ENCODE measurements at places on chromosomes 4 and X. TPM values are rescaled to one million over a fixed set of nuclear protein-coding genes. Genes with fewer than 3 reads are reported as not detected.

Gene SHOX
- total RNA-seq, result not detected

DNA sequence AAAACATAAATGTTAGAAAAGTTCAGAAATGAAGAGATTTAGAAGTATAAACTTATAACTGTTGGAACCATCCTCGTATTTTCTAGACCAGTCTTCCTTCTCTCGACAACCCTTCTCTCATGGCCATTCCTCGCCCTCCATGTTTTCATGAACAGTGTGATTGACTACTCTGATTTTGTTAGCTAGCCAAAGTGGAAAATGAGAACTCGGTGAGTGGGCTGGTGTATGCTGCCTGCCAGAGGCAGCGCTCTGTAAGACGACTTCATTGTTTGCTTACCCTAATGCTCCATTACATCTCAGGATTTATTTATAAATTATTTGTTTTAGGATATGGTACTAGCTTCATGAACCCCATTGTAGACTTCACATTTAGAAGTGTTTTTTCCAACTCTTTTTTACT, 153.0 kb downstream of the CBR4 start:
- DNase-seq, result no peak

DNA sequence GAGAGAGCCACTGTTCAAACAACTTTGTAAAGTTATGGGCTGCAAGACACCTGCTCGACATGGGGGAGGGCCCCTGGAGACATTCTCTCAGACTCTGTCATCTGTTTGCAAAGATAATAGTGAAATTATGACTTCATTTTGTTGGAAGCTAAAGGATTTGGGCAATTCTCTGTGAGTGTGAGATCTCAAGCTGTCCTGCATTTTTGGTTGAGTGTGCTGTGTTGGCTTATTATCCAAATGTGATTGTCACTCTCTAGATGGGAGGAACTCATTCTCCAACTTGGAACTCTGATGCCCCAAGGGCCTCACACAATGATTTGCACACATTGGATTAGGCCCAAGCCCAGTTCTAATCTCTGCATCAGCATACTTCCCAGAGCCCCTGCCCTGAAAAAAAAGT, 63.7 kb downstream of the STK32B start:
- no peak for DNase-seq

GRCh38 chr4:19438233-19438632, 813.5 kb upstream of the SLIT2 start:
- DNase-seq, result no peak

GRCh38 chrX:22278375-22278774, 5.7 kb downstream of the CBLL2 start:
- DNase-seq, result no peak

Gene GIMD1
- not detected for total RNA-seq

DNA sequence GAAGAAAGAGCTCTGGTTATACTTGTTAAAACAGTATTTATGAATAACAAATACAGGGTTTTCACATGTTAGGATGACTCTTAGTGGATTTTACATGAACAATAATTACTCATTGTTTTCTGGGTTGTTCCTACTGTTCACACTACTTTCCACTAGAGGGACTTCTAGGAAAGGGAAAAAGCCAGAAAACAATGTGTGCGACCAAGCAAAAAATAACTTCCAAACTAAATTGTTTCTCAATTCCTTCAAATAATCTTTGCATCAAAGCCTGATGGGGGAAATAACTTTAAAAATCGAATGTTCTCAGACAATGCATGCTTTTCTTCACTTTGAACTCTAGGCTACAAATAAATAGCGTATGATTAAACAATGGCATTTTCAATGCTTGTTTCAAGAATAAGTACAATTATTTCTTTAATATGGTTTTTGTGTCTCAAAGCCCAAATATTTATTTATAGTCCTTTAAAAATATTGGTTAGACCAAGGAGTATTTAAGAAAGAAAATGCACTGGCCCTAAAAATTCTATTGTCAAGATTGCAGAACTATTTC, 72.1 kb upstream of the ETNPPL start:
- peak; percentile 44 for DNase-seq

- DNase-seq, result no peak
Observed at GRCh38 chr4:11774346-11774745, 345.7 kb upstream of the HS3ST1 start.

DNA sequence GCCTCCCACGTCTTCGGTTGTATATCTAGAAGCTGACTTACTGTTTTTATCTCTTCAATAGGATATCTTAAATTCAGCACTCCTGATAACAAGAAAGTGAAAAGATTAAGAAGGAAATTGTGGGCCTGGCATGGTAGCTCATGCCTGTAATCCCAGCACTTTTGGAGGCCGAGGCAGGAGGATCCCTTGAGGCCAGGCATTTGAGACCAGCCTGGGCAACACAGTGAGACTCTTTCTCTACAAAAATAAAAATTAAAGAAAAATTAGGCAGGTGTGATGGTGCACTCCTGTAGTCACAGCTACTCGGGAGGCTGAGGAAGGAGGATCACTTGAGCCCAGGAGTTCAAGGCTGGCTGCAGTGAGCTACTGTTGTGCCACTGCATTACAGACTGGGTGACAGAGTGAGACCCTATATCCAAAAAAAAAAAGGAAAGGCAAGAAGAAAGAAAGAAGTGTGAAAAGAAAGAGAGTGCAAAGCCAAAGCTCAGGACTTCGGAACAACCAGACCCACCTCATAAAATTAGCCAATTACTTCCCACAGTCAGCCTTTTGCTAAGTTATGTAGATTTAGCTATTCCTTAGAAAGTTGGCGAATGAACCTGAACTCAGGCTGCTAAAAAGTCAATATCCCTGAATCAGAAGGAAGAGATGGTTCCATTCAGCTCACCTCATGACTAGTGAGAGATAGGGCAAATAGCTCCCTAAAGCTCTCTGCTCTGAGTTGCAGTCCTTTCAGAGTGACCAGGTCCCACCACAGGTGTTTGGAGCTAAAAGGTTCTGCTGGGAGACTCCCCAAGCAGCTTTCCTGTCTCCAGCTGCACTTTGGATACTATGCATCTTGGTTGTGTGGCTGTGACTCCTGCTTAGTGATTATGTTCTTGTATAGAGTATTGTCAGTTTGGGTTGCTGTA, 9.2 kb downstream of the FGG start:
- DNase-seq, result no peak

Gene CLGN
- not detected for total RNA-seq

GRCh38 chr4:6257247-6258025, 12.2 kb upstream of the WFS1 start:
- no peak for DNase-seq

Gene FAAH2
- total RNA-seq, result not detected

DNA sequence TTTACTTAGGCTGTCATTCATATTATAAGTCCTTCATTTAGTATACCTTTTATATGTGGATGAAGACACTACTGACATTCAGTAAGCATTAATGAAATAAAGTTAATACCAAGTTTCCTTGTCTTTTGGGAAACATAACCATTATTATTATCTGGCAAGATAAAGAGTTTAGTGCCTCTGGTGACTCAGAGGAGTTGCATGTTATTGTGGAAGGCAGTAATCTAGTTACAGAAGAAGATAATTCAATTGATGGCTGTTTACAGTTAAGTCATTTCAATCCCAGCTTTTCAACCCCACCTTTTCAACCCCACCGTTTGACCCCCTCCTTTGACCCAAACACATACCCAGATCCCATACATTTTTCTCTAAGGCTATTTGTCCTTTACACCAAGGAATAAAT, 143.8 kb downstream of the FANCB start:
- DNase-seq, result no peak

Gene SLC10A6
- not detected for total RNA-seq

- no peak for DNase-seq
Observed at GRCh38 chr4:21451032-21451431, 497.5 kb downstream of the KCNIP4 start.

DNA sequence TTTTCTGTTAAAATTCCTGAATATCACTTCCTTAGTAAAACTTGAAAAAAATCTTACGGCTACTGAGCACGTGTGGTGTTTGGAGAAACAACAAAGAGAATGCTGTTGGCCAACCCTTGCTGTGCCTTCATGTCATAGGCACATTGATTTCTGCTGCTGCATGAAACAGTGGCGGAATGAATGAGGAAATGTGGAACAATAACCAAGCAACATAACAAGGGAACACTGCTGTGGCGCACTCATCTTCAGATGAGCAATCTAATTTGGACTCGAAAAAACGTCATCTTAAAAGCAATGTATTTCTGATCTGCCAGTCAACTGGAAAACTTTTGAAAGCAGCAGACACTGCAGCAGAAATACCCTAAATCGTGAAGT, 51.4 kb downstream of the PROM1 start:
- no peak for DNase-seq

DNA sequence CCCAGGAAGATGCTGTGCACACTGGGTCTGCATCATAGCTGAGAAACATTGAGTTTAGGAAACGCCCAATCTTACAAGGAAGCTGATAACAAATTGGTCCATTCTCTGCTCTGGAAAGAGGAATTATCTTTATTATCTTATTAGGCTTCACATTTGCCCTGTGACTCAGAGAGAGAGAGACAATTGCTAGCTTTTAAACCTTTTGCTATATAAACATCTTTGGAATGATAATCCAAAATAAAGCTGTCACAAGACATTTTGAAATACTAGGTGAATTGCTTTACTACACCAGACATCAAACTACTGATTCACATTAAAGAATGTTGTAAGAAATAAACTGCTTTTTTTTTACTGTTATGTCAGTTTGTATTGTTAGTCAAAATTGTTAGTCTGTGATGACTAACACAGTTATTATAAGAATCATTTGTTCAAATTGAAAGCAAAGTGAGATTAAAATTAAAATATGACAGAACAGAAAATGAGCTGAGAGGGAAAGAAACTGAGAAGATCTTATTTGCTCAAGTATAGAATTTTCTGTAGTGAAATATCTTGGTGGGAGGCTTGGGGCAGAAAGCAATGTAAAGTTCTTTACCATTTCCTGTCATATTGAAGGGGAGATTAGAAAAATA, 765.4 kb upstream of the PCDH10 start:
- no peak for DNase-seq

- peak; percentile 45 for DNase-seq
Observed at GRCh38 chr4:56466910-56467283, 520 bp upstream of the SRP72 start.

DNA sequence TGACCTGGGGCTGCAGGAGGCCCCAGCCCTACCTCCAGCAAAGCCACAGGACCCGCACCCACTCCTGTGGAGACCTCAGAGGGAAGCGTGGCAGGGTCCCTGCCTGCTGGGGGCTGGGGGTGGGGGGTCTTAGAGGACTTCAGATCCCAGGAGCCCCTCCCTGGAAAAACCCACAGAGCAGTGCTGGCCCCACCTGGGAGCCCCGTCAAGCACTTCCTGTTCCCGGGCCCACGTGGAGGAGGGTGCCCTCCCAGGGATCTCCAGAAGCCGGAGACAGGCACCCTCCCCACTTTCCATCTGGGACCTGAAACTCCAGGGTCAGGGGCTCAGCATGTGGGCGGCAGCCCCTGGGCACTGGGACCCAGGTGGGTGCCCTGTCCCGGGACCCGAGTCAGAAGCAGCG, 32.0 kb downstream of the TACC3 start:
- no peak for DNase-seq

GRCh38 chrX:39470588-39471407, 627.0 kb downstream of the BCOR start:
- no peak for DNase-seq

DNA sequence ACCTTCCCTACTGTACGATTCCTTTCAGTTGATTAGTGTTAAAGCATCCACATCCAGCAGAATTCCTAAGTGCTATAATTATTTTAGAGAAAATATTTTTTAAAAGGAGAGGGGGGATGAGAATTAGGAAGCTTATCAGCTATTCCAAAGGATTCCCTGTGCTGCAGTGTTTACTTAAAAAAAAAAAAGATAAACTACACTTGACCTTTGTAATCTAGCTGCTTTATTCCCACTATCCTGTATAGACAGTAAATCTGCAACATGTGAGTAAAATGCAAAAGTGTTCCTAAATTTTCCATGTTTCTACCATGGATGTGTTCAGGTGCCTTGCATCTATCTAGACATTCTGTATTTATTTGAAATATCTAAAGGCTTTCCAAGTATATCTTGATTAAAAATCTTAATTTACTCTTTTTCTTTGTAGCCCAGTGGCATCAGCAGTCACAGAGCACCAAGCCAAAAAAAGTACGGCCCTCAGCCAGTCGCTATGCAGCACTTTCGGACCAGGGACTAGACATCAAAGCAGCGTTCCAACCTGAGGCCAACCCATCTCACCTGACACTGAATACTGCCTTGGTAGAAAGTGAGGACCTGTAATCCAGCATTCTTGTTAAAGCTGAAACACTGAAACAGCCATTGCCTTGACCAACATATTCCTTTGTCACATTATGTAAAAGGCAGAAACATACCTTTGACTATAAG, 84.1 kb downstream of the CBR4 start:
- no peak for DNase-seq

DNA sequence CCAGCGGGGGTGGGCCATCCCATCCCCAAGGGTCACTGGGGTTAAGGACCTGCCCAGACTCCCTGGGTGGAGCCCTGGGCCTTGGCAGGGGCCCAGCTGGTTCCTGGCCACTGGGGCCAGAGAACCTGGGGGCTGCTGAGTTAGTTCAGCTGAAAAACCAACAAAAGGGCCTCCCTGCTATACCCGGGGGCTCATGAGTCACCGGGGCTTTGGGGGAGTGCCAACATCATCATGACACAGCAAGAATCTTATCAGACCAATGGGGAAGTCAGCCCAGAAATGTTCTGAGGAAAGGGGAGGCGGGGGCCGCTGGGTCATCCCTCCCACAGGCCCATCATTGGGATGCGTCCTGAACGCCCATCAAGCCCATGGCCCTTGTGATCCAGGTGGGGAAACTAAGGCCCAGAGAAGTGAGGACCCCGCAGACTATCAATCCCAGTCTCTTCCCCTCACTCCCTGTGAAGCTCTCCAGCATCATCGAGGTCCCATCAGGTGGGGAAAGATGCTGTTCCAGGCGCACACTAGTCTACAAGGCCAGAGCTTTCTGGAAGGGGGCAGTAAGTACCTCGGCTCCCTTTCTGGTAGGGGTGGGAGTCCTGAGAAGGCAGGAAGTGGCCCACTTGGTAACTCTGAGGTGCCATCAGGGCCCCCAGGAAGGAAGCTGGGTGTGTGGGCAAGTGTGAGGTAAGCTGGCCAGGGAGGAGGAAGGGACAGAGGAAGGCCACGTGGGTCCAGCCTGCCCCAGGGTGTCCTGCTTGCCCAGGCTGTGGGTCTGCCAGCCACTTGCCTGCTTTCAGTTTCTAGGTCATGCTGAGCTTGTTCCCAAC, 4.5 kb downstream of the G6PD start:
- peak; percentile 51 for DNase-seq

GRCh38 chr4:87912164-87913004, 63.1 kb upstream of the SPP1 start:
- DNase-seq, result no peak

DNA sequence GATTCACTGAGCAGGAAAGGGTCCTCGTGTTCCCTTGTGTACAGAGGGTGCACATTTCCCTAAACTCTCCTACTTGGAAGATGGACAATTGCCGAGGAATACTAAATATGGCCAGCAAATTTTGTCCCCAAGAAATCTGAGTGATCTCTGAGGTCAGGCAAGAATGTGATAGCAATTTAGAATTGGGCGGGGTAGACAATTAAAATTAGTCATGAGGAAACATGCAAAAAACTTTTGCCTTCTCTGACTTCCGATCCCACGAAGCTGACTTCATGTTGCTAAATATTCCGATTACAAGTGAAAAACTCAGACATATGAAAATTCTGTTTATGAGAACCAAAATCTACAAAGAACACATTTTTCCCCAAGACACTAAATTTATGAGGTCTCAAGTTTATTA, 453.9 kb upstream of the ZFP42 start:
- no peak for DNase-seq

GRCh38 chrX:10341309-10341708, 184.5 kb downstream of the CLCN4 start:
- DNase-seq, result no peak

- no peak for DNase-seq
Observed at GRCh38 chrX:119181491-119181890, 53.9 kb upstream of the KIAA1210 start.

Gene TNIP3
- total RNA-seq, result not detected

- peak; percentile 80 for DNase-seq
Observed at GRCh38 chrX:40996886-40997530, 88.2 kb upstream of the USP9X start.

All from Karpas-422 (cell line).